HCT116 (cell line): ENCODE measurements at places on chromosomes 12 and 14. TPM values are rescaled to one million over a fixed set of nuclear protein-coding genes. Genes with fewer than 3 reads are reported as not detected.
A peak's percentile ranks its signal among the peaks of the same experiment; 100 is the strongest.

DNA sequence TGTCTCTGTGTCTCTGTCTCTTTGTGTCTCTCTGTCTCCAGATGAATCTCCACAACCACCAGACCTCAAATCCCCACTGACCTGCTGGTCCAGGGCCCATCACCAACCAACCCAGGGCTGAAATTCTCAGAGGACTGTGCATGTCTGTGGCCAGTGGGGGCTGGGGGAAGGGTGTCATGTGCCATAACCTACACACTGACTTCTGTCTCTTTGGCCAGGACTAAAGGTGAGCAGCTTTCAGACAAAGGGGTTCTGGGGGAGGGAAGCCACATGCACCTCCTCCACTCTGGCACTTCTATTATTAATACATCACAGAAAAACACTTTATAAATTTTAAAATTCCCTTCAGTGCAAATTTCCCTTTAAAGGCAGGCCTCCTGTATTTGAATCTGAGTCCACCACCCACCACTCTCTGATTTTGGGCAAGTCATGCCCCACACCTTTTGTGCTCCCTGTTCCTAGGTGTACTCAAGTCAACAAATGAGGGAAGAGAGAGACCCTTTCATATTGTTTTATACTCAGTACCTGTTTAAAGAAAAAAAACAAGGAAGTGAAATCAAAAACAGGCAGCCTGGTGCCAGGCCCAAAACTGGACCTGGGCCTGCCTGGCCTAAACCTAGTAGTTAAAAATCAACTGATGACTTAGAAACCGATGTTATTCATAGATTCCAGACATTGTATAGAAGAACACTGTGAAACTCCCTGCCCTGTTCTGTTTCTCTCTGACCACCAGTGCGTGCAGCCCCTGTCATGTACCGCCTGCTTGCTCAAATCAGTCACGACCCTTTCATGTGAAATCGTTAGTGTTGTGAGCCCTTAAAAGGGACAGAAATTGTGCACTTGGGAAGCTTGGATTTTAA lies 80.2 kb downstream of the TUNAR start:
- H3K27ac ChIP-seq = no peak overlapping the region
- no peaks in the 10 kb centered on the region for H3K4me1 ChIP-seq
- no peak for DNase-seq
- peaks cover 14% of the 10 kb centered on the region; the same call in 1 of the 2 replicates for H3K27me3 ChIP-seq
- H3K36me3 ChIP-seq = no peaks in the 10 kb centered on the region

GRCh38 chr12:92085736-92086040 lies 60.0 kb downstream of the BTG1 start:
- no peak overlapping the region for H3K4me3 ChIP-seq
- H3K4me1 ChIP-seq = peaks cover 7% of the 10 kb centered on the region
- DNase-seq = no peak
- no peaks in the 10 kb centered on the region for H3K36me3 ChIP-seq

- no peak overlapping the region for H3K27ac ChIP-seq
- peak; percentile 13 for DNase-seq
- H3K27me3 ChIP-seq = no peaks in the 10 kb centered on the region
- H3K4me3 ChIP-seq = no peak overlapping the region
These were observed 137.5 kb downstream of the CNTN1 start for GRCh38 chr12:40829738-40830144.

DNA sequence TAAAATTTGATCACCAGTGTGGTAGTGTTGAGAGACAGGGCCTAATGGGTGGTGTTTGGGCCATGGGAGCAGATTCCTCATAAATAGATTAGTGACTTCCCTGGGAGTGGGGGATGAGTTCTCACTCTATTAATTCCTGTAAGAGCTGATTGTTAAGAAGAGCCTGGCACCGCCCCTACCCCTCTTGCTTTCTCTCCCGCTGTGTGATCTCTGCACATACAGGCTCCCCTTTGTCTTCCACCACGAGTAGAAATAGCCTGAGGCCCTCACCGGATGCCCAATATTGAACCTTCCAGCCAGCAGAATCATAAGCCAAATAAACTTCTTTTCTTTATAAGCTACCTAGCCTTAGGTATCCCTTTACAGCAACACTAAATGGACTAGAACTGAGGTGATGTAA lies 31.9 kb upstream of the CAND1 start:
- peaks cover 12% of the 10 kb centered on the region for H3K27me3 ChIP-seq
- no peak overlapping the region for H3K4me3 ChIP-seq
- H3K36me3 ChIP-seq = no peaks in the 10 kb centered on the region
- DNase-seq = no peak
- no peak overlapping the region for H3K27ac ChIP-seq

DNA sequence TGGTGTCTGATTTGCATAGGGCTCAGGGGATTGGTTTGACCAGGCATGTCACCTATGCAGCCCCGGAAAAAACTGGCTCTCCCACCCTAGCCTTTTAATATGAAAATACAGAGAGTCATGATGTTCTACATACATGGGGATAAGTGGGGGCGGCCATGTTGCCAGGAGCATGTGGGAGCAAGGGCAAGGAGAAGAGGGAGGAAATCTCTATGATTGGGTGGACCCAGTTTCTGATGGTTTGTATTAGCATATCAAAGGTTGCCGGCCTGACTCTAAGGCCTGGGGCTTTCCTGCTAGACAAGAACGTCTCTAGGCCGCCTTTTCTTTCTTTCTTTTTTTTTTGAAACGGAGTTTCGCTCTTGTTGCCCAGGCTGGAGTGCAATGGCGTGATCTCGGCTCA lies 123.4 kb upstream of the CPSF6 start:
- no peaks in the 10 kb centered on the region for H3K36me3 ChIP-seq
- no peaks in the 10 kb centered on the region for H3K4me1 ChIP-seq
- no peaks in the 10 kb centered on the region for H3K27me3 ChIP-seq
- no peak overlapping the region for H3K27ac ChIP-seq

DNA sequence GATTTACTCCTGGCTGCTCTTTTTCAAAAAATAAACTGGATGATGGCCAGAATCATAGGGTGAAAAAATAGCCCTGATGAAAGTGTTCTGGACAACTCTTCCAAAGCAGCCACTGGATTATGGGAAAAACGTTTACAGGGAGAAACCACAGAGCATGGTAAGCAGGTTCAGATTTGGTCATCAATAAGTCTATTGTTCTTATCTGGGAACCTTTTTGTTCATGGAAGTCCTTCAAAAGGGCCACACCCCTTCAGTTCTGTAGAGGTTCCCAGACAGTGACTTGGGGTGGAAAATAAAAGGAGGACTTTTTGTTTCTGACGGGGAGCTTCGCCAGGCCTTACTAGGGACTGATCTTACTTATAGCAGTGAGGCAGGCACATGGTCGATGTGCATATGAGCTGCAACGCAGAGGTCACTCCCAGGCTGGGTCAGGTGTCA lies 117.4 kb upstream of the SLC38A2 start:
- no peaks in the 10 kb centered on the region for H3K27me3 ChIP-seq
- peak; percentile 93 for DNase-seq
- H3K4me3 ChIP-seq = no peak overlapping the region

DNA sequence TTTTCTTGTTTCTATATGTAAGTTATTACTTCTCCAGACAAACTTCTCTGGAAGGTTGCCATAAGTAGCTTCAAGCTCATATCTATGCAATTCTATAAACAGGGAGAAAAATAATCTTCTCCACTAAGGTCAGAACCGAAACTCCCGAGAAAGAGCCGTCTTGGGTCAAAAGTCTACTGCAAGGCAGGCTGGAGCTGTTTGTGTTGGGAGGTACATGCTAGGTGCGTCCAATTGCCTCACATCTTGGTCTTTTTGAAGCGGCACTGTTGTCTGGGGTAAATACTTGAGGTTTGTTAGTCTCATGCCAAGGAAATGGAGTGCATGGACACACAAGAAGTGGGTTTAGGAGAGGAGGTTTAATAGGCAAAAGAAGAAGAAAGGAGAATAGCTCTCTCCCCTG lies 674.7 kb upstream of the TMEM132C start:
- no peaks in the 10 kb centered on the region for H3K4me1 ChIP-seq
- H3K27ac ChIP-seq = no peak overlapping the region
- DNase-seq = no peak

DNA sequence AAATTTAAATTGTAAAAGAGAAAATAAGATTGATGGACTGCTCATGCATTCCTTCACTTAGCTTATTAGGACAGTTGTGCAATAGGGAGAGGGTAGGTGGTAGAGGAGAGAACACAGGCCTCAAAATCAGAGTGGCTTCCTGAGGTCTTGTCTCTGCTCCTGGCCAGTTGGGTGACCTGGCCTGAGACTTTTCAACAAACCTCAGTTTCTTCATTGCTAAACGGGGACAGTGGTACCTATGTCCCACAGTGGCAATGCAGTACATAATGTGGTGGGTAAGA lies 2.6 kb downstream of the MAP3K12 start:
- H3K36me3 ChIP-seq = no peaks in the 10 kb centered on the region
- no peak for DNase-seq
- no peaks in the 10 kb centered on the region for H3K27me3 ChIP-seq
- H3K27ac ChIP-seq = no peak overlapping the region

DNA sequence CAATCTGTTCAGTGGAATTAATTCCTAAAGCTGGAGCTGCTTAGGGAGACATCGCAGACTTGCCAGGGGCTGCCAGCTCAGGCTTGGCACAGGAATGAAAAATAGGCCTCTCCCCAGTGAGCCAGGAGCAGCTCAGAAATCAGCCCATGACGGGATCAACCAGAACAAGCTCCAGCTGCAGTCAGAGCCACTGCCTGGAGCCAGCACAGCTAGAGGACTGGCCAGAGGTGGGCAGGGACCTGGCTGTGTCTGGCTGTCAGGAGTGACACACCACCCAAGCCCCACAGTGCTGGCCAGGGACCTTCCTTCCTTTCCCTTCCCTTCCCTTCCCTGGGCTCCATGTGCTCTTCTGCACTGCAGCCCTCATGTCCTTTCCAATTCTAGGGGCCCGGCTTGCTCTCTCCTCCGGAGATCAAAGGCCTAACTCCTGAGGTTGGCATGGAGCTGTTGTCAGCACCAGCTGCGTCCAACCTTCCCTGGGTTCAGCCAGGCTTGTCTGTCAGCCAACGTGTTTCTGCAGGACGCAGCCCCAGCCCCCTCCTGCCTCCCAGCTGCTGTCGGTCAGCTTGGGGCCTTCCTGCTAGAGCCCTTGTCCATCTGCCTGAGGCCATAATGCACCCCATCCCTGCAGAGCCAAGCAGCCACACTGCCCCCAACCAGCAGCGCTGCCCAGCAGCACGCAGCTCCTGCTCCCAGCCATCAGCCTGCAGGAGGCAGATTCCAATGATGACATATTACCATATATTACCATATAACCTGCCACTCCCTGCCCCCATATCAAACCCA lies 149.3 kb downstream of the CALM1 start:
- no peaks in the 10 kb centered on the region for H3K27me3 ChIP-seq
- H3K4me1 ChIP-seq = no peaks in the 10 kb centered on the region
- H3K4me3 ChIP-seq = no peak overlapping the region
- H3K27ac ChIP-seq = no peak overlapping the region
- DNase-seq = no peak

GRCh38 chr14:29587761-29588470 lies 339.7 kb downstream of the PRKD1 start:
- no peak overlapping the region for H3K4me3 ChIP-seq
- no peak overlapping the region for H3K27ac ChIP-seq
- no peaks in the 10 kb centered on the region for H3K36me3 ChIP-seq
- no peaks in the 10 kb centered on the region for H3K27me3 ChIP-seq
- DNase-seq = no peak

- no peaks in the 10 kb centered on the region for H3K36me3 ChIP-seq
- no peak for DNase-seq
- no peak overlapping the region for H3K27ac ChIP-seq
- no peak overlapping the region for H3K4me3 ChIP-seq
- H3K27me3 ChIP-seq = no peaks in the 10 kb centered on the region
- 0 out of 2 replicates have a peak, but pooled peaks cover 2% of the 10 kb centered on the region for H3K4me1 ChIP-seq
These were observed 48.6 kb downstream of the ATXN7L3B start for GRCh38 chr12:74586251-74586650.

GRCh38 chr12:22399464-22400180 lies 65.1 kb upstream of the ST8SIA1 start:
- no peaks in the 10 kb centered on the region for H3K4me1 ChIP-seq
- no peaks in the 10 kb centered on the region for H3K36me3 ChIP-seq
- no peak overlapping the region for H3K4me3 ChIP-seq
- no peak for DNase-seq

DNA sequence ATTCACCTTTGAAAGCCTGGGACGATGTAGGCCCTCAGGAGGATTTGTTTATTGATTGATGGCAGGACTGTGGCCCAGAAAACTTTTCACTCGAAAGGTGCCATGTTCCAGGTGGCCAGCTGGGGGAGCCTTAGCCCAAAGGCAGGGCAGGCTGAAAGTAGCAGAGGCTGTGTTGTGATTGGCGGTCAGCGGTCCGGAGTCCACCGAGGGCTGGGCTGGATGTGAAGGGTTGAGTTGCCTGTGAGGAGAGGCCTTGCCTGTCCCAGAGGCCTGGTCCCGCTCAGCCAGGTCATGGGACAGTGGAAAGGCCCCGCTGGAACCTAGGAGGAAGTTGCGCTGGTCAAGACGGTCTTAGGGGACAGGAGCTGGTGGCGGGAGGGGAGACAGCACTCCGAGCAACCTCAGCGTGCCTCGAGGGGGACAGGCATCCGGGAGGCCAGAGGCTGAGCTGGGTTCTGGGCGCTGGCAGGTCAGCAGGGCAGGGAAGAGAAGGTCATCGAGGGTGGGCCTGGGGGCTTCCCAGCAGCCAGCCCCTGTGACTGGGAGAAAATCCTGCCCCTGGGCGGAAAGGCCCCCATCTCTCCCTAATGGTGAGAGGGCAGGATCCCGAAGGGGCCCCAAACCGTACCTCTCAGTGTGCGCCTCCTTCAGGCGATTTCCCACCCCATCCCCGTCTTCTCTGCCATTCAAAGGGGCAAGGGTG lies 26.3 kb downstream of the CMA1 start:
- H3K4me1 ChIP-seq = peaks cover 23% of the 10 kb centered on the region
- H3K4me3 ChIP-seq = no peak overlapping the region
- peak; percentile 44 for DNase-seq
- H3K27ac ChIP-seq = no peak overlapping the region
- H3K27me3 ChIP-seq = no peaks in the 10 kb centered on the region

DNA sequence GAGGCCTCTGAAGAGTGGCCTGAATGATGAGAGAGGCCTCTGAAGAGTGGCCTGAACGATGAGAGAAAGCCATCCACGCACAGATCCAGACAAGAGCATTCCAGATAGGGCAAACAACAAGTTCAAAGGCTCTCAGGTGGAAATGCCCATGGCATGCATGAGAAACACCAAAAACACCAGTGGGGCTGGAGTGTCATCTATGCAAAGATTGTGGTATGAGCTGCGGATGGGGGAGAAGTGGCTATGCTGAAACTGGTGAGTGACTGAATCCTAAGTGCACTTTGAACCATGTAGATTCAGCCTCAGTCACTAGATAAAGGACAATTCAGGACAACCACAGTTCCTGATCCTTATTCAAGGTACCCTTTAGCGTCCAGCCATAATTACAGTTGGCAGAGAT lies 79.4 kb upstream of the GZMB start:
- no peak overlapping the region for H3K4me3 ChIP-seq
- no peak for DNase-seq
- H3K36me3 ChIP-seq = no peaks in the 10 kb centered on the region
- no peaks in the 10 kb centered on the region for H3K4me1 ChIP-seq
- no peak overlapping the region for H3K27ac ChIP-seq
- no peaks in the 10 kb centered on the region for H3K27me3 ChIP-seq

GLT1D1 gene
- not detected for total RNA-seq

MMP17 gene
- total RNA-seq = 14.3 TPM

GPR132 gene
- total RNA-seq = 0.10 TPM

RIPK3 gene
- not detected for total RNA-seq

DCN gene
- total RNA-seq = 3.6 TPM

CRIP1 gene
- 260 TPM for total RNA-seq

NTN4 gene
- total RNA-seq = 4.3 TPM

STXBP6 gene
- total RNA-seq = 0.27 TPM
